IPS-NIHi11 (cell line): ENCODE measurements at places on chromosomes 5 and 9.

DNA sequence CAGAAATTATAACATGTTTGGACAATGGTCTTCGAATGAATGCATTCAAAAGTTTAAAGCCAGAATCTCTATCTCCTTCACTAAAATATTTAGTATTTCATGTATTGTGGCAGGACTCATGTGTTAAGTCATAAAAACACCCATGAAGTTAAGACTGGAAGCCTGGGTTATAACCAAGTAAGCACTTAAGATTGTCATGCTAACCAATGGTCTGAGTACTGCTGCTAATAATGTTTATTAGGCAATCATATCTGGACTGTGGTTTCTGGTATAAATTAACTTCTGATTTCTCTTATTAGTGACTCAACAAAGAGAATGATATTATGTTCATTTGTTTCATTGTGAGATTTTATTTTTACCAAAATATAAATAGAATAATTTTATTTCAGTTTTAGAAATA is 297.9 kb upstream of the EDIL3 start:
- DNase-seq = no peak

DNA sequence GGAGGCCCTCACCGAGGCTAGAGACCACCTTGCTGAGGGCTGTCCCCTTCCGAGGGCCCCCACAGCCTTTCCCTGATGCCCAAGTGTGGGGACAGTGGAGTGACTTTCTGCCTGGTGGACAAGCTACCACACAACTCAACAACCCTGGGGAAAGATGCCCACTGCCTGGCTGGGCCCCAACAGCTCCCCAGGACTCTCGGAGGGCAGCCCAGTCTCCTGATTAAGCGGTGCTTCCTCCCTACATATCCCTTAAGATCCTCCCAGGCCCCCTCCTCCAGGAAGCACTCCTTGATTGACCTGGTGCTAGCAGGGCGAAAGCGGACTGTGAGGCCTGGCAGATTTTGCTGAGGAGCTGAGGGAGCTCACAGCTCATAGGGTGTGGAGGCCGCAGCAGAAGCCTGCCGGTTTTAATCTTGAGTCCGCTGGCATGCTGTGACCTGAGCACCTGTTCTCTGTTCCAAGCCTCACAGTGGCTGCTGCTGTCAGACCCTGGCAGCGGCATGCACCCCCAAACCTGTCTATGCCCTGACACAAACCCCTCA is 2.2 kb downstream of the NSMF start:
- DNase-seq = no peak

DNA sequence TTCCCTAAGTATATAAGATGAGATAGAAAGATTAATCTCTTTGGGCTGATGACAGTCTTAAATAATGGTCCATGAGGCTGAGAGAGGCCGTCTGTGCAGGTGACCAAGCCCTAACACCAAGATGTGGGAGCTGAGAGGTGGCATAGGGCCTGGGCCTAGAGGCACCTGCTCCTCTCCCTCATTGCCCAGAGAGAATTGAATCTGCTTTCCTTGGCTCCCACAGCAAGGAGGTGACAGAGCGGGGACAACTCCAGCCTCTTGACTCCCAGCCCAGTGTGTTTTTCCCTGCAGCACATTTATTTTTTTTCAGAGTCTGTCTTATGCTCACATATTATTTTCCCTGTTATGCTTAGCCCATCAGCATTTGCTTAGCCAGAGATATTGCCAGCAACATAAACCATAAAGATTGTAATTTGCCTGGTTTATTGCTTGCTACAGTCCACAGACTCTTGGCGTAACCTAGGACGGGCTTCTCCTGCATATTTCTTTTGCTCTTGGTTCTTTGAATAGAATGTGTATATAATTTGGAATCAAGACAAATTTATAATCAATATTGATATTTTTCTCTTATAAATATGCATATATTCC is 105.6 kb downstream of the NTRK2 start:
- DNase-seq = no peak

- DNase-seq = no peak
These were observed 24.8 kb downstream of the TGFBI start for GRCh38 chr5:136053336-136054141.

GRCh38 chr5:134524272-134524825 is 1.1 kb upstream of the JADE2 start:
- DNase-seq = peak; percentile 80

DNA sequence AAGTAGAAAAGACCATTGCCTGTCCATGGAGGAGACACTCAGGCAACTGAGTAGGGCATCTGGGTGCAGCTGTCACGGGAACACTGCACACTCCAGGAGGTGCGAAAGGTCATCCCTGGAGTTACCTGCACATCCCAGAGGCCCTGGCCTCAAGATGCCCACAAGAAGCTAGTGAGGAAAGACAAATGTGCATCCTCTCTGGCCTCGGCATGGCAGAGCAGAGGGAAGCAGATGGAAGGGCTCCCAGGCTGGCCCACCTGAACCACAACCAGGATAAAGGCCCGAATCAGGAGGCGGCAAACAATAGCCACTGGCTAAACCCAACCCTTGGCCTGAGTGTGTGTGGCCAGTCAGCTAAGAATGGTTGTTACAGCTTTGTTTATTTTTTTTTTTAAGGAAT is 231.7 kb downstream of the SYK start:
- DNase-seq = no peak

GRCh38 chr5:1322036-1322900 is 22.6 kb downstream of the CLPTM1L start:
- DNase-seq = no peak

DNA sequence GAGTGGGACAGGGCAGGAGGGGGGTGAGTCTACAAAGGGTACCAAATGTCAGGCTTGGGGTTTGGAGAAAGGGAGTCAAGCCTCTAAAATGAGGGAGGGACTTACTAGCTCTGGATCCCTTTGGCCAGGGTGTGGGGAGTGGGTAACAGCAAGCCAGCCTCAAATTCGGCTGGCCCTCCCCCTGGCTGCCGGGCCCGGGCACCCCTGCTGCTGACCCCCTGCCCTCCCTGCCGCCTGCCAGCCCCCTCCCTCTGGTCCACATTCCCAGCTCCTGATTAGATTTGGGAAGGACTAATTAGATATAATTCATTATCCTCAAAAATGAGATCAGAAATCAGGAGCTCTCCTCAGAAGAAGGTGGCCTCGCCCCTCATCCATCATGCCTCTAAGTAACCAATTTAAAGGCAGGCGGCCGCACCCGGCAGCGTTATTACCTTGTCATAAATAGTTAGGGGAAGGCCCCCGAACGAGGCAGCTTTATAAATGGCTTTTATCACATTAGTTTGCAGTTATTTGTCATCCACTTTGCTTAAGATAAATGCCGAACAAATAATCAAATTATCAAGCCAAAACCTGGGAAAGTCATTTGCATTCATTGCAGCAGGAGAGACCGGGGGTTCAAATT is 44.6 kb downstream of the LMX1B start:
- no peak for DNase-seq

GRCh38 chr5:115179394-115180164 is 9.9 kb upstream of the TRIM36 start:
- DNase-seq = peak; percentile 50

DNA sequence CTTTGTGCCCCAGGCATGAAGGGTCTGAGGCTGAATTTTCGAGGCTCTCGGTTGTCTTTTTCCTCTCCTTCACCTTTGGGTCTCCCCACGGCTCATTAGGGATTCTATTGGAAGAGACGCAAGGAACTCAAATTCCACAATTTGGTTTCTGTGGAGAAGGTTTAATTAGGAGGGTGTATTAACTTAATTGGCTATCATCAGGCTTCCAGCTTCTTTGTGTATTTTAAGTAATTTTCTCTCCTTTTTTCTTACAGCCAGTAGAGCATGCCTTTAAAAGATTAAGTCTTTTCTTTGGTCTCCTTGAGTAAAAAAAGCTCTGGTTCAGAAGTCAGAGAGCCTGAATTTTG is 115.4 kb downstream of the PDZD2 start:
- no peak for DNase-seq

DNA sequence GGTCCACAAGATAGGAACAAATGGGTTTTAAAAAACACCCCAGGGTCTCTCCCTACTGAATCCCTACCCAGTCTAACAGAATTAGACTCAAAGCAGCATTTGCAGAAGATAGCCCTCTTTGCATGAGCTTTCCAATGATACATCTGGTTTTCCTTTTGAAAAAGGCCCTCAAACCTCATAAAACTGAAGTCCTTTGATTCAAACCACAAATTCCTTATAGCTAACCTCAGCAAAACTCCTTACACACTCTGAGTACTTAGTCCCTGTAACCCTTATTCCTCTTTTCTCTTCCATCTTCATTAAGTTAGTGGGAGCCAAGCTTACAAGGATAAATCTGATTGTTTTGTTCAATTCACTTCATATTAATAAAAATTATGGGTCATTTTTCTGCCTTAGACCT is 90.5 kb upstream of the TNC start:
- DNase-seq = no peak

GRCh38 chr5:91007251-91007650 is 375.9 kb downstream of the ARRDC3 start:
- DNase-seq = no peak

GRCh38 chr5:125093776-125094175 is 347.3 kb upstream of the ZNF608 start:
- DNase-seq = peak; percentile 3

- no peak for DNase-seq
These were observed 119.5 kb downstream of the CAVIN4 start for GRCh38 chr9:100697339-100697738.

- DNase-seq = peak; percentile 75
These were observed 20.1 kb upstream of the MARCHF6 start for GRCh38 chr5:10333154-10334006.

GRCh38 chr5:150154618-150155128 is 972 bp downstream of the PDGFRB start:
- no peak for DNase-seq

- no peak for DNase-seq
These were observed 13.0 kb upstream of the PCDHAC2 start for GRCh38 chr5:140953234-140953633.

DNA sequence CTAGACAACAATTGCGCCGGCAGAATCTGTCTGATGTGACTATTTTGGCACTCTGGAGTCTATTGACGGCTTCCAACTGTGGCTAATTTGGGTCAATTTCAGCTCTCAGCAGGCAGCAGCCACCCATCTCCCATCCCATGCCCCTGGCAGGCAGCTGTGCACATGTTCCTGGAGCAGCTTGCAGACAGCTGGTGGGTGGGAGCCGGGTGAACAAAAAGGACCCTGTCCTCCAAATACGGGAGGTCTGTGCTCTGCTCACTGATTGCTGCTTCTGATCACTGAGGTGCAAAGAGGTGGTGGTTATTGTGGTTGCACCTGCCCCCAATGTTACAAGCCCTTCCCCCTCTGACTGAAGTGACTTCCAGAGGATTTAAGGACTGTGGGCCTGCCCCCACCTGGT is 45.0 kb upstream of the N4BP3 start:
- no peak for DNase-seq

DNA sequence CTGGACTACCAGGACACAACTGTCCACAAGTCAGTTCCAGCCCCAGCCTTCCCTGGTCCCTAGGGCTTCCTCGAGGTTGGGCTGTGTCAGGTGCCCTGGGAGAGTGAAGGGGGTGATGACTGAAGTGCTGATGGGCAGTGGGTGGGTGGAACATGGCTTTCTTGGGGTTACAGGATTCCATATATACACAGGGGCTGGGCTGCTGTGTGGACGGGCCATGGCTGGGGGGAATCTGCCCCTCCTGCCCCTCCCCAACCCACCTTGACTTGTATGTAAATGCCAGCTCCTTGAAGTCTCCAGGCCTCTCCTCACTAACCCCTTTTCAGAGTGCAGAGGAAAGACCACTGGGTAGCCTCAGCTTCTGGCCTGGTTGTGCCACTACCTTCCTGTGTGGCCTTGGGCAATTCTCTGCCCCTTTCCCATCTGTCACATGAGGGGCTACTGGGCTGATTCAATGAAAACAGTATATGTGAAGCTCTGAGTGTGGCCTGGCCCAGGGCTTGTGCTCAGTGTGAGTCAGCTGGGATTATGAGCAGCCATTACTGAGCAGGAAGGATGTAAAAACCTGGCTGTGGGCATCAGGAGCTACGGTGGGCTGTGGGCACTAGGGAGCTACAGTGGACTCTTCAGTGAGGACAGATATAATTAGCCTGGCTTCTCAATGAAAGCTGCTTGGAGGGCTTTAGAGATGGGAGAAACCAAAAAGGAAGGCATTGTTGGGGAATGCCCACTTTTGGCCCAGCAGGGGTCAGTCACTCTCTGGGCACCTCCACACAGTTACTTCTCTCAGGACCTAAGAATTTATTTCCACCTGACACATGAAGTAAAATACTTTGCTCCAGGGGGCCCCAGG is 23.3 kb downstream of the PITX1 start:
- peak; percentile 8 for DNase-seq

- no peak for DNase-seq
These were observed 42.2 kb upstream of the CEP72 start for GRCh38 chr5:569868-570361.

DNA sequence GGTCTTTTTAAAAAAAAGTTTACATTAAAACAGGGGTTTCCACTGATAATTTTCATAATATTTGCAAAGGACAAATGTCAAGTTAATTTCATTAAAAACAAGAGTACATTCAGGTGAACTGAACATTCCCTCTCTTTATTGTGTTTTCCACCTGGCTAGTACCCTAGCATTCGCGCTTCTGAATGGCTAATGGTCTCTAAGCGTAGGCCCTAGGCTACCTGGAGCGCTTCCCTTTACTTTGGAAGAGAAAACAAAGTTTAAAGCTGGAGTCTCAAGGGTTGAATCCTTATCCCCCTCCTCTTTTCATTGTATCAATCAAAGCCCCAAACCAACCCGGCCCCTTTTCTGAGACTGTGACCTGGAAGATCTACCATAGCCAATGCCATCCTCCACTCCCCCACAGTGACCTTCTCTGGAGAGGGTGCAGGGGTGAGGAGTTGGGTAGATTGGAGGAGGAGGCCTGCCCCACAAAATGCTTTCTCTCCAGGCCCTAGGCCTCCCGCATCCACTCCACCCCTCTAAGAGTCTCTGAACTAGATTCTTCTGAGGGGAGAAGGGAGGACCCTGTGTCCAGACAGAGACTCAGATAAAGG is 73.3 kb upstream of the TBCA start:
- DNase-seq = no peak

- no peak for DNase-seq
These were observed 82.2 kb upstream of the IL12B start for GRCh38 chr5:159412284-159413046.

GRCh38 chr9:92159058-92159457 is 43.8 kb upstream of the SPTLC1 start:
- no peak for DNase-seq

DNA sequence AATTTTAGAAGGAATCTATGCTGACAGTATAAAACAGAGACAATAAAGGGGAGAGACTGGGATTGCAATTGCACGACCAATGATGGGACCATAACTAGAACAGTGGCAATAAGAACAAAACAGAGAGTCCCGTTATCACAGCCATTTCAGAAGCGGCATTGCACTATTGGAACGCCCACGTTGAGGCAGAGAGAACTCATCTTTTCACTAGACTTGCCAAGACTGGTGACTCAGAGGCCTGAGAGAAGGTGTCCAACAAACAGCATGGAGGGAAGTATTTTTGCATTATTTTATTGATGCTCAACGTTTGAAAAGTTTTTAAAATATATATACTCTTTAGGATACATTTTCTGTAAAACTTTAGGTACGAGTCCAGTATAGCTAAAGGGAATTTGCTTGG is 737.7 kb downstream of the TLE1 start:
- no peak for DNase-seq
